ENCODE measurements at places on chromosomes 11 and 22.

DNA sequence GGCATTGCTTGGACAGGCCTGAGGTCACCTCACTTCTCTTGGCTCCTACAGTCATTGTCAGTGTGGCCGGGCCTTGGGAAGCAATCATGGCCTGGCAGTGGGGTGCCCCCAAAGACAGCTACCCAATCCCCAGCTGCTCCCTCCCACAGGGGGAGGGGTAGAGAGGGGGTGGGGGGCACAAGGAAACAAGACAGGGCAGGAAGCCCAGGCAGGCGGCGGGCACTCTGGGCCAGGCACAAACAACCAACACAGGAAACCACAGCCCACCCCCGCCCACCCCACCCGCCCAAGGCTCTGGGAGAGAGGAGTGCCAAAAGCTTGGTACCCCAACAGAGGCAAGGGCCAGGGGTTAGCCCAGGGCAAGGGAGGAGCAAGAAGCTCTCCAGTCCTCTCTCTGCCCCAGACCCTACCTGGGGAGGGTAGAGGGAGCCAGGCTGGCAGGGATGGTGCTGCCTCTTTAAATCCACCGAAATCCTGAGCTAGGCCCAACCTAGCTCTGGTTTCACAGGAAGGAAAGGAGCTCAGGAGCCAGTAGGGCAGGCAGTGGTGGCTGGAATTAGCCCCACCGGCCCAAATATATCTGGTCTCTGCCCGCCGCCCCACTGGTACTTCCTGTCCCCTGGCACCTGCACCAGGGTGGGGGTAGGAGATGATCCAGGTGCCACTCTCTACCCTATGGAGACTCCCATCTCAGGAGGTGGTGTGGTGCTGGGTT lies 12.2 kb downstream of the BCL9L start:
- DNase-seq: no peak

GRCh38 chr11:62497132-62497801 lies 49.3 kb downstream of the AHNAK start:
- DNase-seq: peak; percentile 30

- DNase-seq: no peak
Measured at GRCh38 chr11:10752486-10752885, 1.4 kb downstream of the CTR9 start.

GRCh38 chr11:77440678-77441077 lies 33.2 kb downstream of the PAK1 start:
- DNase-seq: no peak

GRCh38 chr11:60831143-60831500 lies 10.8 kb upstream of the CCDC86 start:
- DNase-seq: peak; percentile 86

DNA sequence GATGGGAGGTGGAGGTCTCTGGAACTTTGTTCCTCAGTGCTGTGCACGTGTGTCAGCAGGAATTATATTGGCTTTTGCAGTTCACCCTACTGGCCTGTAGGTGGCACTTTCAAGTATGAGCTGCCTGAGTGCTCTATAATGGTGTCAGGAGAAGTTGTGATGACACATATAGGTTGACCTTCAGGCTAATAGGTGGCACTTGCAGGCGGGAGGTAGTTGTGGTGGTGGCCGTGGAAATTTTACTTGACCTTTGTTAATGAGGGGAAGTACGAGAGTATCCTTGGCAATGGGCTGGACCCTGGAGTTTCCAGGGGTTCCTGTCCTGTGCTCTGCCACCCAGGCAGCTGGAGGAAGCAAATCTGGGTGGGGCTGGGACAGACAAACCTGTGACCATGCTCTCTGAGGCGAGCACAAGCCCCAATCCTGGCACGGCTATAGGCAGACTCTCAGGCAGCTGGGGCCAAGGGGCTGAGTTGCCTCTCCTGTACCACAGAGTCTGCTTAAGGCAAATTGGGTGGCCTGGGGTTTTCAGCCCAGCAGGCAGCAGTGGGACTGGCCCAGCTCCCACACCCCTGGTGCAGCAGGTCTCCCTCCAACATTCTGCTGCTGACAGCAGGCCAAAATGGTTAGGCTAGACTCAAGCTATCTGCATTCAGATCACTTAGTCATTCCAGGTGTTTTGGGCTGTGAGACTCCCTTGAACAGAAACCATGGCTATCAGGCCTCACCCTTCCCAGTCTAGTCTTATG lies 147.5 kb upstream of the CTSC start:
- peak; percentile 8 for DNase-seq

Measured in NCI-H345 (cell line).